Sigmoid colon (tissue), 7 donors: ENCODE measurements at places on chromosomes 4 and X. TPM values are rescaled to one million over a fixed set of nuclear protein-coding genes. Genes with fewer than 3 reads are reported as not detected.

DNA sequence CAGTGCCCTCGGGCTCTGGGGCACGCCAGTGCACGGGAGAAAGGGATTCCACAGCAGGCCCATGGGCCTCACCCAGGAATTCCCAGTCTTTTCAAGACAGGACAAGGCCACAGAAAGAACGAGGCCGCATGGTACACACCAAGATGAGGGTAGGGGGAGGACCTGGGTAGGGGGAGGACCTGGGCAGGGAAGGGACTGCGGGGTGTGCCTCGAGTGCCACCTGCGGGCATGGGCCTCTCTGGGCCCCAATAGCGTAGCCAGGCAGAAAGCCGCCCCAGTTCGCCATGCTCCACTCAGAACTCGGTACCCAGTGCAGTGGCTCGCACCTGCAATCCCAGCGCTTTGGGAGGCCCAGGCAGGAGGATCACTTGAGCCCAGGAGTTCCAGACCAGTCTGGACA is 14.0 kb upstream of the DUSP9 start:
- H3K4me3 ChIP-seq = no peak overlapping the region
- no peaks in the 10 kb centered on the region for H3K36me3 ChIP-seq
- no peak overlapping the region for H3K27ac ChIP-seq
- H3K4me1 ChIP-seq = no peaks in the 10 kb centered on the region
- H3K27me3 ChIP-seq = no peaks in the 10 kb centered on the region

- no peaks in the 10 kb centered on the region for H3K4me1 ChIP-seq
- no peak for DNase-seq
- no peak overlapping the region for H3K27ac ChIP-seq
- no peaks in the 10 kb centered on the region for H3K27me3 ChIP-seq
These were observed 87.2 kb upstream of the PITX2 start for GRCh38 chr4:110710070-110710469.

DNA sequence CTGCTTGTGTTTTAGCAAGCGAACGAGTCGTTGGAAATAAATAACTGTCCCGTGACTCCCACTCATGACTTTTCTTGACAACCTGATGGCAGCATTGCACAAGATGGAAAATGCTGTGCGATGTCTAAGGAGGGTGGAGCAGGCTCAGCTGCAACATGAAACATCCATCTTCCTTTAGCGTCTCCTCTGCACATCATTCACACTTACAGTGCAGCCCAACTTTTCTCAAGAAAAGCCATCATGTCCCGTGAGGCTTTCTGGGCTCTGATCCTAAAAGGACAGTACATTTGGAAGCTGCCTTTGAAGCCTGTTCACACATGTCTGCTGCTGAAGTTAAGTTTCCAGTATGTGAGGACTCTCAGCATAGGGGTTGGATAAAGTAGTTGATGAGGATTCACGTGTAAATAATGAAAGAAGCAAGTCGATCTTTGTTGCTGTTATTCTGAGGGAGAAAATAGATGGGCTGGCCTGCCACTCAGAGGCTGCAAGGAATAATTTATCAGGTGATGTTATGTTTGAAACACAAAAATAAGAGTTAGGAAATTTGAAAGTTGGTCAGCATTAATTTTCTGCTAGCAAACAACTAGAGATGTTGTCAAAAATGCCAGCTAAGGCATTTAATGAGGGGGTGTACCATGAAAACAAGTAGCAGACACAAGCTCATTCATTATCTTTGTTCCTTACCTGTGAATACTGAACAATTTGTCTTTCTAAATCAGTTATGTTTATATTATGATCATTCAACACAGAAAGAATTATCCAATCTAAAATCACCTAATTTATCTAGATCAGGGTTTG is 328.7 kb upstream of the ZFP42 start:
- no peak overlapping the region for H3K4me3 ChIP-seq
- no peak overlapping the region for H3K27ac ChIP-seq
- no peak for DNase-seq
- H3K36me3 ChIP-seq = no peaks in the 10 kb centered on the region
- no peaks in the 10 kb centered on the region for H3K27me3 ChIP-seq

Gene SORBS2
- 1,032 TPM for total RNA-seq

Gene CRLF2
- total RNA-seq = not detected

- no peaks in the 10 kb centered on the region for H3K4me1 ChIP-seq
- no peaks in the 10 kb centered on the region for H3K36me3 ChIP-seq
- DNase-seq = no peak
- H3K4me3 ChIP-seq = no peak overlapping the region
- no peak overlapping the region for H3K27ac ChIP-seq
- H3K27me3 ChIP-seq = no peaks in the 10 kb centered on the region
These were observed 14.9 kb downstream of the ARHGAP36 start for GRCh38 chrX:131072871-131073571.

Gene IL2
- not detected for total RNA-seq

DNA sequence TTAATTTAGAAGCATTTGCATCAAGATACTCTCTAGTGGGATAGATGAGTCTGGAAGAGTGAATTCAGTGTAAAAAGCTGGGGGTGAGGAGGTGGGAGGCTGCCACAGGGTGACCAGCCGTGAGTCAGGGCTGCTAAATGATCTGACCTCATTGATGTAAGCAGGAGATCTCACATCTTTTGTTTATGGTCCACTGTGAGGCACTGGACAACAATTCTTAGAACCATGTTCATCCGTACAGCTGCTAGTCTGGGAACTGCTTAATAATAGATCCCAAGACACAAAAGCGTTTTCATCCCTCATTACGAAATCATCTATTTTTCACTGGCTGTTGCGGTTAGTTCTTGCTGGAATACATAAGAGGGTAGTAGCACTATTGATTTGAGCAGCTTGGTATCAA is 14.1 kb downstream of the KLF3 start:
- no peak for DNase-seq
- H3K27me3 ChIP-seq = no peaks in the 10 kb centered on the region
- H3K36me3 ChIP-seq = peaks cover 4% of the 10 kb centered on the region
- no peak overlapping the region for H3K4me3 ChIP-seq
- H3K4me1 ChIP-seq = peaks cover 100% of the 10 kb centered on the region

GRCh38 chr4:174120446-174121295 is 162.8 kb downstream of the FBXO8 start:
- DNase-seq = peak; percentile 74
- peaks cover 62% of the 10 kb centered on the region for H3K4me1 ChIP-seq
- H3K4me3 ChIP-seq = peak overlapping the region; percentile 25
- H3K27me3 ChIP-seq = no peaks in the 10 kb centered on the region
- H3K27ac ChIP-seq = peak overlapping the region; percentile 71

GRCh38 chr4:175412161-175412560 is 399.9 kb downstream of the GPM6A start:
- H3K4me3 ChIP-seq = no peak overlapping the region
- H3K27ac ChIP-seq = no peak overlapping the region
- H3K27me3 ChIP-seq = no peaks in the 10 kb centered on the region
- DNase-seq = no peak
- H3K36me3 ChIP-seq = no peaks in the 10 kb centered on the region

DNA sequence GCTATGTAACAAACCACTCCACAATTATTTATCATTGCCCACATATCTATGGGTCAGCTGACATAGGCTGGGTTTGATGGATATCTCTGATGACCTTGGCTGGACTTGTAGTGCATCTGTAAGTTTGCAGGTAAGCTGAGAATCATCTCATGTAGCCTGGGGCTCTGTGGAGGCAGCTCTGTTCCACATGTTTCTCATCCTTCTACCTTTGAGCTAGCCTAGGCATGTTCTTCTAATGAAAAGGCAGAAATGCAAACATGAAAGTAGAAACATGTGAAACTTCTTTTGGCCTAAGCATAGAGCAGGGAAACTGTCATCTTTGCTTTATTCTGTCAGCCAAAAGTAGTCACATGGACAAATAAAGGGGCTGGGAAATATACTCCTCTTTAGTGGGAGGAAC is 18.2 kb downstream of the MRPL1 start:
- no peaks in the 10 kb centered on the region for H3K27me3 ChIP-seq
- H3K4me1 ChIP-seq = no peaks in the 10 kb centered on the region
- H3K36me3 ChIP-seq = no peaks in the 10 kb centered on the region
- H3K4me3 ChIP-seq = no peak overlapping the region
- H3K27ac ChIP-seq = no peak overlapping the region

Gene XAGE2
- not detected for total RNA-seq

Gene LDOC1
- total RNA-seq = 3.0 TPM

Gene MAGEA3
- total RNA-seq = not detected

Gene ZFP92
- total RNA-seq = 1.9 TPM

DNA sequence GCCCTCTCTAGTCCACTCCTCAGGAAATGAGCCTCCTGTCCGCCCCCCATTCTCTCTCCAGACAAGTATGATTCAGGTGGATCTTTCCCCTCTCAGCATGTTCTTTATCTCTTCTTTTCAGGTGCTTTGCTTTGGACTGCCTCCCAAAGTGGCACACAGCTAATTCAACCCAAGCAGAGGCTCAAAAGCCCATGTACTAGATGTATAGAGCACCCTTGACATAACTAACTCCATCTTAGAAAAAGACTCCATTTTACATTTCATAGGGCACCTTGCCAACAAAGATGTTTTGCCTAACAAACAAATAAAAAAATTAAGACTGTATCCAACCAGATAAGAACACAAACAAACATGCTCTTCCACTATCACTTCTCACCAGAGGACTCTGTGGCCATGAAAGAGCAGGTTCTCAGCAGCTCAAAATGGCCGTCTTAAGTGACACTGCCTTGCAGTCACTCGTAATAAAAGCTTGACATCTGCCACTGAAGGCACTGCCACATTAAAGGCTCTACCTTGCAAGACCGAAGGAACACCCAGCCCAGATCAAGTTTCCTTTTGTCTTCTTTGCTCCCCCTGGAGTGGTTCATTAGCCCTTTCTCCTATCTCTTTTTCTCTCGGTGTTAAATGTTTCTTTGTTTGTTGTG is 84.9 kb upstream of the TAB3 start:
- H3K36me3 ChIP-seq = no peaks in the 10 kb centered on the region
- DNase-seq = no peak
- H3K4me3 ChIP-seq = no peak overlapping the region
- H3K27me3 ChIP-seq = no peaks in the 10 kb centered on the region
- no peaks in the 10 kb centered on the region for H3K4me1 ChIP-seq

- DNase-seq = no peak
- no peaks in the 10 kb centered on the region for H3K27me3 ChIP-seq
- H3K36me3 ChIP-seq = no peaks in the 10 kb centered on the region
- H3K4me1 ChIP-seq = no peaks in the 10 kb centered on the region
- no peak overlapping the region for H3K27ac ChIP-seq
- no peak overlapping the region for H3K4me3 ChIP-seq
These were observed 152.5 kb downstream of the PLS3 start for GRCh38 chrX:115713460-115713859.

Gene CXCL8
- total RNA-seq = 3.4 TPM

Gene MEPE
- total RNA-seq = not detected

Gene PCDH18
- total RNA-seq = 108 TPM

Gene USP38
- 20.0 TPM for total RNA-seq

Gene GDPD2
- total RNA-seq = not detected

DNA sequence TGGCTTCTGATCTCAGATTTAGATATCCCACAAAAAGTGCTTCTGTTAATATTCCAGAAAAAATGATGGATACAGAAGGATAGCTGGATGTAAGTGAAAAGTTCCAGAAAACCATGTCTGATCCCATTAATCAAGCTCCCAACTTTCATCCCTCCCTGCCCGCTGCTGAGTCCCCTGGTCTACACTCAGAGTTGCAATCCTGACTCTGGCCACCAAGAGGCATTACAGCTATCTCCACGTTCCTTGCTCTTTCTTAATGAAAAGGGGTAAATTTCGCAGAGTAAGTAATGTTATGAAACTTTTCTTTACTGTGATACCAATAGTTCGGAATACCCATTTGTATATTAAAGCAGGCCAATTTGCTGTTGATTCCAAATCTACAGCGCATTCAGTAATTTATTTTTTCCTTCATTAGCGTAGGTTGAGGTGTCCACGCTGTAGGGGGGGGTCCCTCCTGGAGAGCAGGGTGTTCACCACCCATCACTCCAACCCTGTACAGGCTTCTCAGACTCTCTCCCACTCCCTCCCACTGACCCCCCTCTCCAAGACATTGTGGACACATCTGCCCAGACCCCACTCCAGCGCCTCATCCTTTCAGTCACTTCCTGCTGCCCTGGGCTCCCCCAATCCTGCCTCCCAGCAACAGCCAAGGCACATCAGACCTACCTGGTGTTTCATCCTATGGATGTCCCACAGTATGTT is 55.1 kb downstream of the RAB40A start:
- H3K4me1 ChIP-seq = no peaks in the 10 kb centered on the region
- H3K36me3 ChIP-seq = no peaks in the 10 kb centered on the region
- H3K27me3 ChIP-seq = no peaks in the 10 kb centered on the region

DNA sequence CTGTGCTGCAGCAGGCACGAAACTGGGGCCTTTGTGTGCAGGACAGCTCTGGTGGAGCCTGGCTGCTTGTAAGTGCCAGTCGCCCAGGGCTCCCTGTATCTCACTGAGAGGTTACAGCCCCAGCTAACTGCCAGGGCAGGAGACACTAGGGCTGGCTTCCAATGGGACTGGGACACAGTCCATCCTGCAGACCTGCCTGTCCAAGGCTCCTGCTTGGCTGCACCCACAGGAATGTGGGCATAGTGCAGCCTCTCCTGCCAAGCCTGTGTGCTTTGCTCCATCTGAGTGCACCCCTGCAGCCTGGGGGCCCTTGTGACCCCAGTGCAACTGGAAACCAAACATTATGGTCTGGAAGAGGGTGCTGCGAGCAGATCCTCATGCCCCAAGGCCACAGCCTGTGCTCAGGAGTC is 144.0 kb downstream of the ADAM29 start:
- no peak overlapping the region for H3K27ac ChIP-seq
- no peaks in the 10 kb centered on the region for H3K36me3 ChIP-seq
- no peak for DNase-seq
- no peaks in the 10 kb centered on the region for H3K27me3 ChIP-seq

- DNase-seq = no peak
- H3K27ac ChIP-seq = no peak overlapping the region
- no peak overlapping the region for H3K4me3 ChIP-seq
- H3K36me3 ChIP-seq = no peaks in the 10 kb centered on the region
These were observed 41.5 kb downstream of the CBLL2 start for GRCh38 chrX:22314211-22314610.

DNA sequence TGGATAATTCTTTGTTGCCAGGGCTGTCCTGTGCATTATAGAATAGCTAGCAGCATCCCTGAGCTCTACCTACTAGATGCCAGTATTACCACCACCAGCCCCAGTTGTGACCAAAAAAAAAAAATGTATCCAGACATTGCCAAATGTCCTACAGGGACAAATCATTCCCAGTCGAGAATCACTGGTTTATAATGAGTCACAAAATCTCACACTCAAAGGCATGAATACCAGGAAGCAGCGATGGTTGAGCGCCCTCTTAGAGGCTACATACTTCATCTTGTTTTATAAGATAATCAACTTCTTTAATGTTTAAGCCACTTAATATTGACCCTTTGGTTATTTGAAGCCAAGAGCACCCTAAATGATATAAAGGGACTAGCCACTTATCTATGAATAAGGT is 297.3 kb downstream of the DHX15 start:
- H3K36me3 ChIP-seq = no peaks in the 10 kb centered on the region
- H3K4me3 ChIP-seq = no peak overlapping the region
- H3K27me3 ChIP-seq = no peaks in the 10 kb centered on the region
- no peaks in the 10 kb centered on the region for H3K4me1 ChIP-seq
- no peak overlapping the region for H3K27ac ChIP-seq
- no peak for DNase-seq

Gene RHOXF1
- not detected for total RNA-seq

DNA sequence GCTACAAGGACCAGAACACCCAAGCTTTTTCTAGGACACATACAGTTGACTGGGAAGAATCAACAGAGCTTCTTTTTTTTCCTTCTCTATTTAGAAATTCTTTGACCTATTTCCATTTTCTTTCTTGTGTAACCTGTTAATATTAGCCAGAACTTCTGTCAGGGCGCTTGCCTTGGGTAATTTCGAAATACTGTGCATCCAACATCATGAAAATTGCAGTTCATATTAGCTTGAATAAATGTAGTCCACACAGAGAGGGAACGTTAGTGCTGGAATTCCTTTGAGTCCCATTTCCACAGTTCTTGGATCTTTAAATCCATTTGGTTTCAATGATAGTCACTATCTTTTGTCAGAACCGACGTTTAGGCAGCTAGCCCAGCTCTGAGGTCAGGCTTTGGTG is 141.8 kb downstream of the MXRA5 start:
- H3K4me3 ChIP-seq = no peak overlapping the region
- no peak for DNase-seq
- no peak overlapping the region for H3K27ac ChIP-seq
- H3K36me3 ChIP-seq = no peaks in the 10 kb centered on the region
